ENCODE measurements at places on chromosomes 4 and X.

- no peak for DNase-seq
Observed at GRCh38 chr4:27318740-27319139, 458.1 kb downstream of the STIM2 start.

DNA sequence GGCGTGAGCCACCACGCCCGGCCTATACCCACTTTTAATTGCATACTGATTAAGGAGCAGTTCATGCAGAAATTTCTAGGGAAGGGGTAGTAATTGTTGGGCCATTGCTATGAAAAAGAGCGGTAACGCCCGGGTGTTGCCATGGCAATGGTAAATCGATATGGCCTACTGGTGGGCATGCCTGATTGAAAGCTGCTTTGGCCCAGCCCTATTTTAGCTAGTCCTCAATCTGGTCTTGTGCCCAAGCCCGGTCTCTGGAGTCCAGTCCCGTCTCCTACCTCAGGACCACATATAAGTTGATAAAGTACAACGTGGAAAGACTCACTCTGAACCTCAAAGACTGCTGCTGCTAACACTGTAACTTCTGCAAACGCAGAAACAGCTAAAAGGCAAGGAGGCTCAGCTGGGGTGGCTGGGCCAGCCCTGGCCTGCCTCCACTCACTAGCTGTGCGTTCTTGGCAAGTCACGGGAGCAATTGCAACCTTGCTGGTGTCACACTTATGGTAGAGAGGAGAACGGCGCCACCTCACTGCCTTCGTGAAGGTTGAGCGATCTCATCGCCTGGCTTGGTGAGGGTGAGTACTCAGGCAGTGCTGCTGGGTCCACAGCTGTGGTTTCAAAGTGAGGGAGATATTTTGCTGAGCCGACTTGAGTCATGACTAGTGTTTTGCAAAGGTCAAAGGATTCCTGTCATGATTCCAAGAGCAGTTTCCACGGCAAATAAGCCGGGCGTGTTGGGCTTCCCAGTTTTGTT, 57.0 kb upstream of the GRPEL1 start:
- no peak for DNase-seq

- no peak for DNase-seq
Observed at GRCh38 chr4:89373394-89373793, 65.8 kb upstream of the GPRIN3 start.

- DNase-seq, result no peak
Observed at GRCh38 chr4:81366779-81367178, 104.9 kb downstream of the RASGEF1B start.

DNA sequence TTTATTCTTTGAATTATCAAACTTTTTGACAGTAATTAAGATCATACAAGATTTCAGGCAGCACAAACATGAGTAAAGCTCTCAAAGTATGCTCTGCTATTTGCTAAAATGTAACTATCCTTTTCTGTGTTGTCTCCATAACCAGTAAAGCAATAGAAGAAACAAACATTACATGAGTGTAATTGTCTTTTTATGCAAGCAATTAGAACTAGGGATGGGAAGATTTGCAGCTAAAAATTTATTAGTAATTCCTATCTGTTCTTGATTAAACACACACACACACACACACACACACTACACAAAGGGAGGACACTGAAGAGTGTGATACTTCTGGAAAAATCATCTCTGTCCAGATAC, 512.9 kb downstream of the FAT4 start:
- DNase-seq, result no peak

GRCh38 chr4:94766856-94767255, 9.1 kb downstream of the BMPR1B start:
- no peak for DNase-seq

- peak; percentile 12 for DNase-seq
Observed at GRCh38 chr4:6225469-6225868, 25.1 kb upstream of the JAKMIP1 start.

DNA sequence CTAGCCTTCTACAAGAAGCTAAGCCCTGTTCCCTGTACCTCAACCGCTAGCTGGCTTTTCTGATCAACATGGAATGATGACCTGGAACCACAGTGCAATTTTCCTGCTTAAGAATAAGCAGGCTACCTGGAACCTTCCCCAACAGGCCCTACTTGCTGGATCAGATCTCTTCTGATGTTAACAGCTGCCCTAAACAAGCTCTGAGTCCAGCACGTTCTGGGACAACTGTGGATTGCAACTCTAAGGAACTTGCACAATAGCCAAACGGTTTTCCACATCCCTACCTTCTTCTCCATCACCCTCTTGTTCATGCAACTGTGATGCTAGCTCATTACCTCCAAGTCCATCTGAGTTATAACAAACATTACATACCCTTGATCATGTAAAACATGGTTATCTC, 19.8 kb downstream of the ATP8A1 start:
- no peak for DNase-seq

- DNase-seq, result no peak
Observed at GRCh38 chr4:168398188-168398587, 79.6 kb upstream of the DDX60 start.

DNA sequence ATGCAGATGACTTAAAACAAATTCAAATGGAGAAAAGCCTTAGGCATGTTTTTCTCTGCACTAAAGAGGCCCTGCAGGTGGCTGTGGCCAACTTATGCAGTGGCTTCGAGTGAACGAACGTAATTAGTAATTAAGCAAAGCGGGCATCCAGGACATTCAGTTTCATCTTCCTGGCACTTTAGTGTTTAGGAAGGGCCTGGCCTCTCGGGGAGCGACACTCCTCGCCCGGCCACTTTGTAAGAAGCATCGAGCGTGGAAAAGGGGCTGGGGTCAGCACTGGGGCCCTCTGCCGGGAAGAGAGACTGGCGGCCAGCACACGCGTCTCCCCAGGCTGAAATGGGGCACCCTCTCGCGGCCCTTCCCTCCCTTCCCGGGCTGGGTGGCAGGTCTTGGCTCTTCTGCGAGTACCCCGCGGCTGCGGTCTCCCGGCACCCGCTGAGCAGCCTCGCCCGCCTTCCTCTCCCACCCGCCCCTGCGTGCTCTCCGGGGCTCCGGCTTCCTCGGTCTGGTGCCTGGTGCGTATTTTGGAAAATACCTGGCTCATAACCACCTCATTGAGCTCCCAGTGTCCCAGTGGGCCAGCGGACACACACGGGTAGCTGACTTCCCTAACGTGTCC, 677 bp upstream of the CYP4V2 start:
- peak; percentile 56 for DNase-seq

DNA sequence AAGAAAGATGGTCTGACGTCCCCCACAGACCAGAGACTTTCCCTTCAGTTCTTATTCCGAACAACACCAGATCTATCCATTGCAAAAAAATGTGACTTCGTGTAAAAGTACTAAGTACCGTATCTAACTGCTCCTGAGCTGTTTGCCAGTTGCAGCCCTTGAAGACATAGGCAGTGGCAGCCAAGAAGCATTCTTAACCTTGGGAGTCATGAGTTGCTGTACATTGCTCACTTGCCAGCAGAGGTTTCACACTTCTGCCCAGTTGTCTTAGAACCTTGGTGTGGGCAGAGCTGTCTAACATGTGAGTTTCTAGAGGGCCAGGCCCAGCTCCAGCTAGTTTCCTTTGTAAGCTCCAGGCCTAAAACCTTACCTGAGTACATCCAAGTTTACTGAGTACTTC, 10.5 kb upstream of the CHRDL1 start:
- DNase-seq, result no peak

- no peak for DNase-seq
Observed at GRCh38 chr4:8591626-8592365, 769 bp upstream of the CPZ start.

Data from CD4-positive, alpha-beta T cell treated with Interleukin-10 for 1 hour (primary cell).